NCI-H526 (cell line): ENCODE measurements at places on chromosomes 16 and 17.
A peak's percentile ranks its signal among the peaks of the same experiment; 100 is the strongest.

DNA sequence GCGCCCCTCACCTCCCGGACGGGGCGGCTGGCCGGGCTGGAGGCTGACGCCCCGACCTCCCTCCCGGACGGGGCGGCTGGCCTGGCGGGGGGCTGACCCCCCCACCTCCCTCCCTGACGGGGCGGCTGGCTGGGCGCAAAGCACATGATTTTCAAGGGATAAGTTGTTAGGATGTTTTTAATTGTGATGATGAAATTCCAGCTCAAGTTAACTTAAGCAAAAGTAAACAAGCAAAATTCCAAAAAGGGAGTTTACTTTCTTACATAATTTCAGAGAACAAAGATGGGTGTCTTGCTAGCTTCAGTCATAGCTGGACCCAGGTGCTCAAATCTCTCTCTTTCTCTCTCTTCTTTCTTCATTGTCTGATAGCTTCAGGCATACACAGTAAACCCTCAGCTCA is 33.6 kb upstream of the MED9 start:
- DNase-seq = no peak

DNA sequence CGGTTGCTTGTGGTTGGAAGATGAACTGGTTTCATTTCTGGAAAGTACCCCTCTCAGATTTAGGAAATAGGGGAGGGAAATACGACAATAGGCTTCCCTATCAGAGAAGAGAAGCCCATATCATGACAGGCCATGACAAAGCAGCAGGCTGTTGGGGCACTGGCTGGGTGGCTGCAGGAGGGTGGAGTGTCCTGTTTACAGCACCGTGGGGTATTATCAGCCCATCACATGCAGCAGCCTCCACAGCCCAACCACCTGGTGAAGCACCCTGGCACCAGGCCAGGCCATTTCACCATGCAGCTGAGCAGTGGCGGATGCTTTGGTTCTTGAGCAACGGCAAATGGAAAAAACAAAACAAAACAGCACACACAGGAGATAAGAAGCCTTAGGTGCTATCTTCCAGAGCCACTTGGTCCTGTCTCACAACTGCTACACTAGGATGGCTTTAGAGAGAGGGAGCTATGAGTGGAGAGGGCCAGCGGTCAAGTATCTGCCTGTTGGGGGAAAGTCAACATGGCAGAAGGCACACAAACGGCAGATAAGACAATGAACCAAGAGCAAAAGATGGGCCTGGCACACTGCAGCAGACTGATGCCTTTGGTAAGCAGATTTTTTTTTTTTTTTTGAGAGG is 24.2 kb downstream of the FAM117A start:
- DNase-seq = peak; percentile 22

- no peak for DNase-seq
Measured at GRCh38 chr16:16133943-16134604, 89.2 kb downstream of the ABCC6 start.

- no peak for DNase-seq
Measured at GRCh38 chr16:11092788-11093571, 148.6 kb downstream of the CLEC16A start.

- DNase-seq = no peak
Measured at GRCh38 chr16:66511602-66512271, 38.2 kb downstream of the TK2 start.

- DNase-seq = no peak
Measured at GRCh38 chr17:45319239-45319703, 2.5 kb upstream of the MAP3K14 start.

- DNase-seq = no peak
Measured at GRCh38 chr16:89484923-89485679, 5.3 kb downstream of the ANKRD11 start.

- DNase-seq = no peak
Measured at GRCh38 chr16:75593825-75594820, 27.9 kb downstream of the GABARAPL2 start.

DNA sequence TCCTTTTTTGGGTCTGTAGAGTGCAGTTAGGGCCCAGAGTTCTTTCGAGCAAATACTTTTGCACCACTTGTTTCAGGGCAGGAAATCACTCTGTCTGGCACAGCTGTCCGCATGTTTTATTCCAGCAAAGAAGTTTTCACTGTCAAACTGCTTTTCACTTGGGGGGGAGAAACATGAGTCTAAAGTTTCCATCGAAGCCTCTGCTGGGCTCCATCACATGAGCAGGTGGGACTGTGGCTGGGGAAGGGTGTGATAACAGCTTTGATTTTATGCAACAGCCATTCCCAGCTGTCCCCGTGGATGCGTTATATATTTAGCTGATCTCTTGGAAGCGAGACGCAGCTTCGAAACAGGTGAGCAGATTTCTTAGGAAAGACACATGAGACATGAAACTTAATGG is 288.6 kb downstream of the SNX29 start:
- no peak for DNase-seq
